ENCODE measurements at places on chromosomes 7 and 10.

DNA sequence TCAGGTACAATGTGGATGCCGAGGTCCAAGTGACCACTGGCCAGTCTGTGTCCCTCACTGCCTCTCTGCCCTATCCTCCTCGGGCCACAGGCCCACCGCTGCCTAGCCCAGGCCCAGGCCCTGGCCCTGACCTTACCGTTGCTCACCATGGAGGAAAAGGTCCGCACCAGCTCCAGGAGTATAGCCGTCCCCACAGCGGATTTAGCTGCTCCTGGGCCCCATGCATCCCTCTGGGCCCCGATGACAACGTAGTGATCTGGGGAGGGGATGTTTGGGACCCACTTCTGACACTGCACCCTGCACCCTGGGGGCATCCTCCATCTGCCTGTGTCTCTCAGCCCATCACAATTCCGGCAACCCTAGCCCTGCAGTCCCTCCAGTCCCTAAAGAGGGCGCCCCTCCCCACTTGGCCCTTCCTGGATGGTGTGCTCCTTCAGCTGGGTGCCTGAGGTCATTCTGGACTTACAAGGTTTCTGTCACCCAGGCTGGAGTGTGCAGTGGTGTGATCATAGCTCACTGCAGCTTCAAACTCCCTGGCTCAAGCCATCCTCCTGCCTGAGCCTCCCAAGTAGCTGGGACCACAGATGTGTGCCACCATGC, 12.1 kb downstream of the TFR2 start:
- DNase-seq, result no peak

DNA sequence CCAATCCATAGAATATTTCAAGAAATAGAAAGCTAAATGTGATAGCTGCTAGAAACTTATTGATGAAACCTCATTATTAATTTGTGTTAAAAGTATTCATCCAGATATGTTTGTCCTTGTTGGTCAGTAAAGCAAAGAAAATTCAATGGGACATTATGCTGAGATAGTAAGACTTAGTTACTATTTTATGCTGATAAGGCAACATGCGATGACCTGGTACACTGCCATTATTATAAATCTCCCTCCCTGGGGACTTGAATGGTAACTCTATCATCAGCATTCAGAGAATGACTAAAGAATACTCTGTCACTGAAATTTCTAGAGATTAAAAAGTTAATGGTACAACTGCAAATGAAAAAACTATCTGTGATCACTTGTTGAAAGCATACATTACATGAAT, 54.9 kb downstream of the ARHGAP12 start:
- DNase-seq, result no peak

- no peak for DNase-seq
Observed at GRCh38 chr7:149782682-149783345, 9.4 kb upstream of the ZNF467 start.

DNA sequence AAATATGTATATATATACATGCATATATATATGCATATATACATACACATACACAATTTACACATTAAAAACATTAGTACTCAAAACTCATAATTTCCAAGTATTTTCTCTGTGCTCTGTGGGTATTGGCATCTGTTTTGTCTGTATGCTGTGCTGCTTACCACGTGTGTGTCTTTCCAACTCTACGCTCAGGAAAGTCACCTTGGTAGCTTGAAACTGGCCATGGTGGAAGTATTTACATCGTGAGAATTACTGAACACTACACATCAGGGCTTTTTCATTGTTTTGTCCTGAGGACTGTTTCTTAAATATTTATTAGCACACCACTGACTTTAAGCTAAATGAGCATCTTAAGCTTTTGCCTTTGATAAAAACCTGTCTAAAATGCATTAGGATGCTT, 79.6 kb downstream of the CREM start:
- DNase-seq, result no peak

DNA sequence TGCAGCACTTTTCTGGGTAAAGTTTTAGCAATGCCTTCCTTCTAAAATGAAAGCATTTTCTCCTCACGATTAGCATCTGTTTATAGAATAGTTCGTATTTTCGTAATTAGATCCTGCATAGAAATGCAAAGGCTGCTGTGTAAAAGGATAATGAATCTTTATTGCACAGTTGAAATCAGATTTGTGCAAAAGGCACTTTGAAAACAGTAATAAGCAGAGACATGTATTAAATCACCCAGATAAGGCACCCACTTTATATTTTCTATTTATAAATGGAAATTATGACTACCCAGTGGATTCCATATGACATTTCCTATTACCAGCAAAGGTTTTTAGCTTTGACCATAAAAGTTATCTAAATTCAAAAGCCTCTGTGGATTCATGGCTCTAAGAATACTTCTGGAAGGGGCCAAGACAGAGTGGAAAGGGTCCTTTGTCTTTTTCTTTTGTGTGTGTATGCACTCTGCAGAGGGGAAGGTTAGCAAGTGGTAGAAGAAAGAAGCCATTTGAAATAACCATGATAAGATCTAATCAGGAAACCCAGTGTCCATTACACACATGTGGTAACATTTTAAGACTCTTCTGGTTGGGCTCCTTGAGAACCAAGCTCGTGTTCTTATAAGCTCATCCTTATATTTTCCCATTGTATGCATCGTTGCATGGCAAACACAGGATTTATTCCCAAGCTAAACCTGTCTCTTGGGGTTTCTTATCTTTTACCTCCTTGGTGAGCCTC, 612.1 kb downstream of the AUTS2 start:
- no peak for DNase-seq

DNA sequence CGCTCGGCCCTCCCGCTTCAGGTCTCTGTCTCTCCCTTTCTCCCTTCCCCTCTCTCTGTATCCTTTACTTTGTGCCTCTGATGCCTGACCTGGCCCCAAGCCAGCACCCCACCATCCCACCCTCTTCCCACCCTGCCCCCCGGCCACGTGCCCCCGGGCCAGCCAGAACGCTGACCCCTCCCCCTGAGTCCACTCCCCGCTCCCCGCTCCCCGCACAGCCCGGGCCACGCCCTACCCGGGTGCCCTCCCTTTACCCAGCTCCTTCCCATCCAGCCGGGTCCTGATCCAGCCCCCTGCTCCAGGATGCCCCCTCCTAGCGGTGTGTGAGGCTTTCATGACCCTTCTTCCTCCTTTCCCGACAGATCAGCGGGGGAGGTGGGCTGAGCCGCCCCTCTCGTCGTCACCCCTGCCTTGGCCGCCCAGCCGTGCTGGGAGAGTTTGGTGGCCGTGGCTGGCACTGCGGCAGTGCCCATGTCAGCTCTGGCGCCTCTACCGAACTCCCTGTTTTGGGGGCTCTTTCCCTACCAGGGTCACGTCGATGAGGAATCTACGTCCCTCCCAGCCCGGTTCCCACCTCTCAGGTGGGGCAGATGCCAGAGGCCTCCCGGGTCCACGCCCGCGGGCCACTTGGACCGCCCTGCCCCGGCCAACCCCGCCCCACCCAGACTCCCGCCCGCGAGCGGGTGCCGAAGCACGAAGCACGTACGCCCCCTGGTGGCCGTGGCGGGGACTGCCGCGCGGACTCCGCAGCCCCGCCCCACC, 127.4 kb downstream of the UBE2H start:
- peak; percentile 96 for DNase-seq

DNA sequence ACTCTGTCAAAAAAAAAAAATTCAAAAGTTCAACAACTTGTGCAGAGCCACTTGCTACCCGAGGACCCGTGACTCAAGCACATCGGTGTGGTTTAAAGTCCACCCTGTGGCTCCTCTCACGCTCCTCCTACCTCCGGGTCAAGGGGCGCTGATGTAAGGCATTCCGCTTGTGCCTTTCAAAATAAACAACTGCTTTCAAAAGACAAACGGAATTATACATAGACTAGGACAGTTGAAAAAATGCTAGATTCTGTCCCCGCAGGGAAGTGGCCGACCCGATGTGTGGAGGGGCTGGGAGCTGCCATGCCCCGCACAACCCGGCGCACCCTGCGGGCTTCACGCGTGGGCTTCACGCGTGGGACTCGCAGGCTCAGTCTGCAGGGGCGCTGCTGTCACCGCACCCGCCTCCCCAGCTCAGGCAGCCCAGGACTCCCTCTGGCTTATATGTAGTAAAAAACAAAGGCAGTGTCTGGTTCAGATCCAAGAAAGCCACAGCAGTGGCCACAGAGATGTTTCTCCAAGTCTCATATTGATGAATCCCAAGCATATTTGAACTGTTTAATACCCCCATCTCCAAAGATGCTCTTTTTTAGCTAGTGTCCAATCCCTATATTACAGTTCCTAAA, 239.7 kb upstream of the INHBA start:
- DNase-seq, result no peak

DNA sequence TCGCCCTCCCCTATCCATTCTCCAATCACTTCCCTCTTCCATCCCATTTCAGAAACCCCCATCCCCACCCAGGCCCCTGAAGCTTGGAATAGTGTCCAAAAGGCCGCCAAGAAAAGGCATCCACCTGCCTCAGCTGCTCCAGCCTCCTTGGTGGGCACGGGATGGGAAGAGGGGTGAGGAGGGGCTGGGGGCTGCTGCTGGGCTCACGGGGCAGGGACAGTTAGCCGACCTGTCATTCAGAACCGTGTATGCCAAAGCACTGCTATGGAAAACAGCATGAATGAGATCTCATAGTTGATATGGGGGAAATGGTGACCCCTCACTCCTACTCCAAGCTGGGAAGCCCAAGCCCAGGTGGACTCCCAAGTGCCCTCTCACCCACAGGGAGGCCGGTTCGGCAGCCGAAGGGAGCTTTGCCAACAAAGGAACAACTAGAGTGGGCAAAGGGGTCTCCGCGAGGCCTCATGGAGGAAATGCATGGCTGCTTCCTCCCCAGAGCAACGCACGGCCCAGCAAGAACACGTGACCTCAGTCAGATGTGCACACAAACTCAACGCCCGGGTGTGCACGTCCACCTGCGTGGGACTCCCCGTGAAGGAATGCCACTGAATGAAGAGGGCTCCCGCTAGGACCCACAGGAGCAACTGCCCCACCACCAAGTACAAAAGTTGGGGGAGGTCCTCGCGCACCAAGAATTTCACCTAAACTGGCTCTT, 52.5 kb downstream of the EBF3 start:
- no peak for DNase-seq

Data from right forelimb (tissue), 1 donor.